CD4-positive, alpha-beta T cell treated with Interleukin-2 at 100 ng/mL for 4 hours (primary cell): ENCODE measurements at places on chromosomes 3 and 15.

DNA sequence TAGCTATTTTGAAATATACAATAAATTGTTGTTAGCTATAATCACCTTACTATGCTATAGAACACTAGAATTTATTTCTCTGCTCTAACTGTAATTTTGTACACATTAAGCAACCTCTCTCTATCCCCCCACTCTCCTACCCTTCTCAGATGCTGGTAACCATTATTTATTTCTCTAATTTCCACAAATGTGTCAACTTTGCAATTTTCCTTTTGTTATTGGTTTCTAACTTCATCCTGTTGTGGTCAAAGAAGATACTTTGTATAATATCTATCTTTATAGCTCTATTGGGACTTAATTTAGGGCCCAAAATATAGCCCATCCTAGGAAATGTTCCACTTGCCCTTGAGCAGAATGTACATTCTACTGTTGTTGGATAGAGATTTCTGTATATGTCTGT is 229.3 kb downstream of the SATB1 start:
- no peak for DNase-seq

GRCh38 chr15:66803182-66803729 is 101.2 kb downstream of the SMAD6 start:
- DNase-seq, result no peak

DNA sequence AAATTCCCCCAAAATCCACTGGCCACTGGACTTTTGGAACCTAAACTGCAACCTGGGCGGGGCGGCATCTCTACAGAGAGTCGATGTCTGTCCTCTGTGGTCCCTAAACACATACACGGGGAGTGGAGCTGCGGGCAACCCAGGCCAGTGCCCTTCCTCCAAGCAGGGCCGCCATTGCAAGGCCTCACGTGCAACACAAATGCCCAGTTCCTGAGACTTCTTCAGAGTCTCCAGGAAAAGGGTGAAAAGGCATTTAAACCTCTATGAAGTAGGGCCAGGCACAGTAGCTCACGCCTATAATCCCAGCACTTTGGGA is 4.9 kb downstream of the MUC4 start:
- no peak for DNase-seq

DNA sequence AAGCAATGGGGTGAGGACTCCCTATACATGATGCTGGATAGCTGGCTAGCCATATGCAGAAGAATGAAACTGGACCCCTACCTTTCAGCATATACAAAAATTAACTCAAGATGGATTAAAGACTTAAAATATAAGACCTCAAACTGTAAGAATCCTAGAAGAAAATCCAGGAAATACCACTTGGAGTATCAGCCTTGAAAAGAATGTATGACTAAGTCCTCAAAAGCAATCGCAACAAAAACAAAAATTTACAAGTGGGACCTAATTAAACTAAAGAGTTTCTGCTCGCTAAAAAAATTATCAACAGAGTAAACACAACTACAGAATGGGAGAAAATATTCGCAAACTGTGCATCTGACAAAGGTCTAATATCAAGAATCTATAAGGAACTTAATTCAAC is 94.3 kb downstream of the XRN1 start:
- no peak for DNase-seq

DNA sequence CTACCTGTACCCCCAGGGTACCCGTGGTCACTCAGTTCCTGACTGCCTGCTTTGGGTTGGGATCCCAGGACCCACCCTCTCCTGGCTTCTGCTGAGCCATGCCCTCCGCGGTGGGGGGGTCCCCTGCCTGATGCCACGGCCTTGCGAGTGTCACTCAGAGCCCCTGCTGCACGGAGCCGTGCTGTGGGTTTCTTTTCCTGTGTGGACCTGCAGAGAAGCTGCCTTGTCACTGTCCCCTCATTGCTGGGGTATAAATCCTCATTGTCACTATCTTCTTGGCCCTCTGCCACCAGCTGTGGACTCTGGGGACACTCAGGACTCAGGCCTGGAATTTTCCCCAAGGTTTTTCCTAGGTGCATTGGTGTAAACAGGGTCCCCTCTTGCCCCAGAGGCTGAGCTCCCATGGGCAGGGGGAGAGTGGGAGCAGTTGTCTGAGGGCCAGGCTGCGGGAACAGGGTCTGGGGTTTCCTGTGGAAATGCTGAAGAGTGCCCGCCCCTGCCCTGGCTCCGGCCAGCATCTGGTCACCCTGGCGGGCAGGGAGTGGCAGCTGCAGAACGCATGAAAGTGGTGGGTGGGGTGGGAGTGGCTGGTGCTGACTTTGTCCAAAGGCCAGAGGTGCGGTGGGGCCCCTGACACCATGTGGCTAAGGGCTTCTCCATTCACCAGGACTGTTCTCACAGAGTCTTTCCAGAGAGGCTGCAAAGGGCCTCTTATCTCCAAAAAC is 191.7 kb downstream of the GOLGA6L6 start:
- no peak for DNase-seq

DNA sequence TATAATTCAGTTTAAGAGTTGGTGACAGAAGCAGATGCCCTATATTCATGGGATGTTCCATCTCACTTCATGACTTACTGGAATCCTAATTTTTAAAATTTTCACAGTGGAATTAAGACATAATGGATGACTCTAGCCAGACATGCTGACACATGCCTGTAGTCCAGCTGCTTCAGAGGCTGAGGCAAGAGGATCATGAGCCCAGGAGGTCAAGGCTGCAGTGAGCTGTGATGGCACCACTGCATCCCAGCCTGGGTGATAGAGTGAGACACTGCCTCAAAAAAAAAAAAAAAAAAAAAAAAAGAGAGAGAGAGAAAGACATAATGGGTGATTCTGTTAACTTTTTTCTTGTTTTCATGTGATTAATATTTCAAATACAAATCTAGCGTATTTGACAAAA is 123.6 kb downstream of the KLHL25 start:
- DNase-seq, result no peak

DNA sequence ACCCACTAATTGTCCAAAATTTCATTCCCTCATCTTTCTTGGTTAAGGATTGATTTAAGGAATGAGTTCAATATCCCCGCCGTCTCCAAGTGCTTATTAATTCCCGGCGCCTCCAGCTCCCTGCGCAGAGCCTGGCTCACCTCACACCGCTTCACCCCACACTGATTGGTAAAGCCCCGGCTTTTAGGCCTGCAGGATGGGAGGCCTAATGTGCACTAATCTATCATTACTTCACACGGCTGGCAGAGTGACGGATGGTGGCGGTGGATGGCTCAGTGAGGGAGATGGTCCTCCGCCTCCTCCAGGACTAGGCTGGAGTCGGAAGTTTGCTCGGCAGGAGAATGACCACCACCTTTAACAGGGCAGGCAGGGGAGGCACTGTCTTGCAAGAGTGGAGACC is 81.7 kb downstream of the MEGF11 start:
- DNase-seq, result no peak

- DNase-seq, result no peak
Observed at GRCh38 chr15:27358751-27359434, 387.9 kb downstream of the GABRG3 start.

DNA sequence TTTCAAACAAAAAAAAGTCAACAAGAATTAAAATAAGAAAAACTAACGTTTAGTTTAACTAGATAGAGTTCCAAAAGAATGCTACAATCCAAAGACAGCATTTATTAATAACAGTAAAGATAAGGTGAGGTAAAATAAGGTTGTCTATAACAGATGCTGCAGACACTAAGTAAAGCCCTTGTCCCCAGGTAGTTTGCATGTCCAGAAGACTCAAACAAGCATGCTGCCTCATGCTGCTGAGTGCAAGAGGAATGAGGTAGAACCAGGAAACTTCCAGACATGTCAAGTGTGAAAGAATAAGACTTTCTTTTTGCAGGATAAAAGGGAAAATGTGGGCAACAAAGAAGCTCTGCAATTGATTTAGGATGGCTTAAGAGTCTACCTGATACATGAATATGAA is 439.2 kb downstream of the PLOD2 start:
- DNase-seq, result no peak

- DNase-seq, result no peak
Observed at GRCh38 chr3:12294885-12295580, 6.2 kb downstream of the PPARG start.

DNA sequence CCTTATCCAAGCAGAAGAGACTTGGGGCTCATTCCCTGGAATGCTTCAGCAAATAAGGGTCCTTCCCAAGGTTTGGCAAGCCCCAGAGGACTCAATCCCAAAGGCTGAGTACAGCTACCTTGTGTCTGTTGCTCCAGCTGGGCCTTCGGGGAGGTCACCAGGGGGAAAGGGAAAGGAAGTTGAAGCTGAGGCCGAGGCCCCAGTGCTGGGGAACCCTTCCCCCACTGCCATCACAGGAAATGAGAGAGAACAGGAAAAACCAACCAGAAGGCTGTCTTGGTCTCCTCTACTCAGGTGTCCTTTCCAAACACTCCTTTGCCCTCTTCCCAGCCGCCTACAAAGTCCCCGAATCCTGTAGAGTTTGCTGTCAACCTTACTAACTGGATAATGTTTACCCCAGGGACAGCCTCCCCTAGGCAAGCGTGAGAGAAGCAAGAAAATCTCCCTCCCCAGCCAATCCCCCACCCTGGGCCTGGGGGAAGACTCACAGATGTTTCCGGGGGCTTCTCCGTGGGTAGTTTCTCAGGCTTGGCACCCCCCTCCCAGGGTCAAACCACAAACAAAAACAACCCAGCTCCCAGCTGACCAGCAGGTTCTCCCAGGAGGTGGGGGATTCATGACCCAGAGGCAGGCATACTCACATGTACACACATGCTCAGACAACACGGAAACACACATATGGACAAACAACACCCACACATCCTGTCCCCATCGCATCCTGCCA is 5.5 kb downstream of the CSRNP1 start:
- DNase-seq, result peak; percentile 37

DNA sequence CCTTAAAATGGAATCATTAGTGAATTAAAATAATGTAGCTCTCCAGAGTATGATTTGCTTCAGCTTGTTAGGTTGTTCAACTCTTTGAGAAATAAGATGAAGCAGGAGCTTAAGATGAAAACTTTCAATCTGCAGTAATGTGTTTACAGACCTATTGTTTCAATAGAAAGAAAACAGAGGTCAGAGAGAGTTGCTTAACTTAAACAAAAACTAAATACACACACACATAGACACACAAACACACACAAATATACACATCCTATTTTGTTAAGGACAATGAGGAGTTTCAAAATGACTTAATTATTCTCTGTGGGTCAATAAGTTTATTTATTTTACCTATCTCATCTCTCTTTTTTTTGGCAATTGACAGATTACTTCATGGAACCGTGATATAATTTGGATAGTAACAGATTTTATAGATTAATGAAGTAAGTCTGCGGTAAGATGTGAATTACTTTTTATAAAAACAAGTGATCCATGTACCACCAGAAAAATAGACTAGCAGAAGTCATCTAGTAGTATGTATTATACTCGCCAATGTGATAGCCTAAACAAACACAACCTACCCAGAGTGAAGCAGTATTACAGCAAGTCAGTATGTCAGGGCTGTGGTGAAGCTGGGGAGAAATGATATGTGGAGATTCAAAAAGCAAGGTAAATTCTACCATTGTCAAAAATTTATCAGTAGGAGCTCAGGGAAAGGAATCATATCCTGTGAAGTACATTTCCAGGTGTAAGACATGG is 76.7 kb upstream of the DCBLD2 start:
- DNase-seq, result no peak

DNA sequence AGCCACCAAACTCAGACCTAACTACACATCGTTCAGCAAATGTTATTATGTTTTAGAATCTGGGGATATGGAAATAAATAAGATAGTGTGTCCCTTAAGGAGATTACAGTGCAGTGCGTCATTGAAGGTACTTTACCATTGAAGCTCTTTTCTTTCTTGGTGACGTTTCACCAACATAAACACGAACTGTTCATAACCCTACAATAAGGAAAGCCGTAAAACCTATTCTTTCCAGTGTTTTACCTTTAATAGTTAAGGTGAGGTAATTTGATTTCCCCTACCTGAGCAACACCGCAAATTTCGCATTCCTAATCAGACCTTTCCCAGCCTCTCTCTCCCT is 826 bp downstream of the CCDC66 start:
- no peak for DNase-seq

- no peak for DNase-seq
Observed at GRCh38 chr3:126339466-126339865, 17.7 kb downstream of the KLF15 start.

DNA sequence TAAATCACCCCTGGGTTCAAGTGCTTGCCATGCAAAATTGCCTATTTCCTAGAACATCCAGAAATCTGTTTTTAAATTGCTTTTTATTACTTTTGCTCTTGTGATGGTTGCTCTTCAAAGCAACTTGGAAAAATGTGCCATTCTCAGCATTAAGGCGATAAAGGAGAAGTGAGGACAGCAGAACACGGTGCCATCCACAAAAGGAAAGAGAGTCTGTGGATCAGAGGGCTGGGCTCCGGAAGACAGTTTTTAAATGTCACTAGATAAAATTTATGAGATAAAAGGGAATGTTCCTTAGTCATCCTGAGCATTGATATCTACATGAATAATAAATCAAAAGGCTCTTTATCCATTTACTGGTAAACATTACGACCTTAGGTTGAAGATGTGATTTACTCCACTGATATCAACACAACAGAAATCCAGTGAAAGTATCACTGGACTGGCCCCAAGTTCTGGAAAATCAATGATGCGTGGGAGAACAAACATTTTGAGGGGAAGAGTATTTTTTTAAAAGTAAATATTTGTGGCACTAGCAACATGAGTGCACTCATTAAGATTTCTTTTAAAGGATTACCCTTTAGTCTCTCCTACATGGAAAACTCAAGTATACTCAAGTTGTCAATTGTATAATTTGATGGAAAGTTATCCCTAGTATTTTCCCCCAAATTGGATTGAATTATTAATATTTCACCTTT is 554.7 kb downstream of the FHIT start:
- DNase-seq, result no peak

DNA sequence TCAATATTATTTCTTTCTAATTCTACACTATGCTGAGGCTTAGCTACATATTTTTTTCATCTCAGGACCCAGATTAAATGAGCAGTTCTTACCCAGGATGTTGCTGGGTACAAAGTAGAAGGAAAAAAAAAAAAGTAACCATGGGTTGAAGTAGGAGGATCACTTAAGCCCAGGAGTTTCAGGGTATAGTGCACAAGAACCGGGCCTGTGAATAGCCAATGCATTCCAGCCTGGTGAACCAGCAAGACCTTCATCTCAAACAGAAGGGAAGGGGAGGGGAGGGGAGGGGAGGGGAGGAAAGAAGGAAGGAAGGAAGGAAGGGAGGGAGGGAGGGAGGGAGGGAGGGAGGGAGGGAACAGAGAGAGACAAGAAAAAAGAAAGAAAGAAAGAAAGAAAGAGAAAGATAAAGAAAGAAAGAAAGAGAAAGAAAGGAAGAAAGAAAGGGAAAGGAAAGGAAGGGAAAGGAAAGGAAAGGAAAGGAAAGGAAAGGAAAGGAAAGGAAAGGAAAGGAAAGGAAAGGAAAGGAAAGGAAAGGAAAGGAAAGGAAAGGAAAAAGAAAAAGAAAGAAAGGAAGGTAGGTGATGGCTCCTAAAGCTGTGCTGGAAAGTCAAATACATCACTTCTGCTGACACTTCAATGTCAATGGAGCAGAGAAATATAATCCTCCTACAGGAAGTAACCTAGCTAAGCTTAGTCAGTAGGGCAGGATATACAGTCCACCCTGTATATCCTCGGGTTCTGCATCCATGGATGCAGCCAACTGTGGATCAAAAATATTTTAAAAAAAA is 206.8 kb upstream of the TGFBR2 start:
- no peak for DNase-seq
